Activated T-helper 17 cell treated with anti-CD3 and anti-CD28 coated beads, Interleukin-2, amount 50 U/mL, for 72 hours (primary cell): ENCODE measurements at places on chromosomes 7 and 10. TPM values are rescaled to one million over a fixed set of nuclear protein-coding genes. Genes with fewer than 3 reads are reported as not detected.

WEE2 gene
- total RNA-seq, result 0.13 TPM

SH3PXD2A gene
- 19.3 TPM for total RNA-seq

SBDS gene
- 35.7 TPM for total RNA-seq

DNA sequence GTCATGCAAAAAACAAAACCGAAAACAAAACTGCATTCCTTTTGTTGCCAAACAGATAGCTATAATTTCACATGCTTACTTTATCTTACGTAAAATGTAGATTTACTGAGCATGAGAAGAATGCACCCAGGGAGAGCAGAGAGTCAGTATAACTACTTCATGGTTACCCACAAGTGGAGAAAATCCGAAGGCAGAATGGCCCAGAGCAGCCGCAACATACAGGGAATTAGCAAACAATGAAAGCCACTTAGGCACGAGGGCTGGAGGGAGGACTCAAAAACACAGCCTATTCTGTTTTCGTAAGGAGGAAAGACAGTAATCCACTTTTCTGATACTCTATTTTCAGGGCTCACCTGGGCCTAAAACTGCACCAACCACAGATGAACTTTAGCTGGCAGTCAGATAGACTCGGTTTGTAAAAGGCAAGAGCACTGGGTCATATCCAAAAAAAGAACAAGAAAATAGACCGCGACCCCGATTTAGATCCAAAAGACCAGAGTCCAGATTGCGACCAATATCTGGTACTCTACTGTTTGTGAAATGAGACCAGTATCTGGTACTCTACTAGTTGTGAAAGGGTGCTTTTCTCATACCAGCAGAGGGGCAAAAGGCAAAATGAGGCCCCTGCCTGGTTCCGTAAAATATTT is 1.3 kb downstream of the ITPRIP start:
- peaks cover 25% of the 10 kb centered on the region for H3K4me1 ChIP-seq
- peaks cover 25% of the 10 kb centered on the region for H3K36me3 ChIP-seq
- H3K4me3 ChIP-seq, result peak overlapping the region; percentile 88
- peak; percentile 19 for ATAC-seq
- H3K27me3 ChIP-seq, result peaks cover 4% of the 10 kb centered on the region

DNA sequence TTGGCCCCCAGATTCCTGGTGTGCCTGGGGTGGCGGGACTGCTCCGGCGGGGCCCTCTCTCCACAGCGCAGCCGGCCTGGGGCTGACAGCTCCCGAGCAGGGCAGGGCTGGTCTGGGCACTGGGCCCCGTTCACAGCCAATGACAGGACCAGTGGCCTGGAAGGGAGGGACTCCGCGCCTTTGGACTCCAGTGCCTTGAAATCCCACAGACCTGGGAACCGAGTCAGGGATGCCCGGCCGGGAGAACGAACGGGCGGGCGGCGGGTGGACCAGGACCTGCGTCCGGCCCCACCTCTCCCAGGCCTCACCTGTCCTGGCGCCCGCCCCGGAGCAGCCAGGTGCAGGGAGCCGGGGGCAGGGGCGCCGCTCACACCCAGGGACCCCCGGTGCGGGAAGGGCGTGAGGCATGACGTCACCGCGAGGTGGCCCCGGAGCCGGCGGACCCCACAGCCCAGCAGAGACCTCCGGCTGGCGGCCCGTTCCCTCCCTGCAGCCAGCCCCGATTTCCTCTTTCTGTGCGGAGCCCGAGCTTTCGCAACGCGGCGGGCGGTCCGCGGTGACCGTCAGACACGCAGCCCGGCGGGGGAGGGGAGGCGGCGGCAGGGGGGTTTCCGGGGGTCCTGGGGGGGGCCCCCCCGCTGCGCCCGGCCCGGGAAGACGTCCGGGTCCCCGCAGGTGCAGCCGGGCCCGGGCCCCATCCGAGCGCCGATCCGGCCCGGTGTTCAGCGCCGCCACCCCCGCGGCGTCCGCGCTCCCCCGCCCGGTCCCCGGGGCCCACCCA is 743 bp downstream of the ADAP1 start:
- no peak overlapping the region for H3K27ac ChIP-seq
- H3K4me3 ChIP-seq, result no peak overlapping the region
- no peaks in the 10 kb centered on the region for H3K4me1 ChIP-seq
- H3K27me3 ChIP-seq, result peaks cover 7% of the 10 kb centered on the region
- peak; percentile 10 for ATAC-seq
- peaks cover 11% of the 10 kb centered on the region for H3K36me3 ChIP-seq

GRCh38 chr7:54781134-54781920 is 22.3 kb upstream of the SEC61G start:
- no peak for ATAC-seq
- H3K27me3 ChIP-seq, result peaks cover 24% of the 10 kb centered on the region
- no peaks in the 10 kb centered on the region for H3K36me3 ChIP-seq
- no peak overlapping the region for H3K4me3 ChIP-seq
- H3K27ac ChIP-seq, result no peak overlapping the region
- H3K4me1 ChIP-seq, result no peaks in the 10 kb centered on the region

GRCh38 chr7:153446490-153446889 is 605.7 kb upstream of the DPP6 start:
- no peak for ATAC-seq
- H3K27me3 ChIP-seq, result no peaks in the 10 kb centered on the region
- no peak overlapping the region for H3K27ac ChIP-seq
- no peaks in the 10 kb centered on the region for H3K4me1 ChIP-seq
- H3K36me3 ChIP-seq, result no peaks in the 10 kb centered on the region

DNA sequence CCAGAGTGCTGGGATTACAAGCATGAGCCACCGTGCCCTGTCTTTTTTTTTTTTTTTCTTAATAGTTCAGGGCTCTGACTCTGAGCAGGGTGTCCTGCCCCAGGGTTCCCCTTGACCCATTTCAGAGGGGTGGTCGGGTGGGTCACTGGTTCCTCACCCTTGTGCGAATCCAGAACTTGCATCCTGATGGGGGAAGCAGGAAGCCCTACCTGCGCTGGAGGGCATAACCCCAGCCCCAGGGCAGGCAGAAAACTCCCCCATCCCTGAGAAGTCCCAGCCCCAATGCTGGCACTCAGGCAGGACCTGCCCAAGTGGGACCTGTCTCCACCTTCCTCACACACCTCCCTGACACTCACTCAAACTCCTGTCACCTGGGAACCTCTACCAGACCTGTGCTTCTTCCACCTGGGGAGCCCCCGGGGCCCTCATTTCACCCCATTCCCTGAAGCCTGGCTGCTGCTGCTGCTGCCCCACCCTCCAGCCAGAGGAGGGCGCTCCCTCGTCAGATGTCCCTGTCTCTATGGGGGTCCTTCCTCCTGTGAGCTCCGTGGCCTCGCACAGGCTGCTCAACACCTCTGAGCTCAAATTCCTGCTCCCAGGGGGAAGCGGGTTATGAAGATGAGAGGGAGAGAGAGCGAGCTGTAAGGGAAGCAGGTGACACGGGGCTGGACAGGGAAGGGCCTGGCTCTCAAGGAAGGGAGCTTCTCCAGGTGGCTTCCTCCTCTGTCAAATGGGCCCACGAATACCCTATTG is 15.1 kb upstream of the ZNF273 start:
- H3K4me1 ChIP-seq, result peaks cover 3% of the 10 kb centered on the region
- no peaks in the 10 kb centered on the region for H3K36me3 ChIP-seq
- peaks cover 24% of the 10 kb centered on the region for H3K27me3 ChIP-seq
- H3K27ac ChIP-seq, result peak overlapping the region; percentile 64
- H3K4me3 ChIP-seq, result peak overlapping the region; percentile 88

DNA sequence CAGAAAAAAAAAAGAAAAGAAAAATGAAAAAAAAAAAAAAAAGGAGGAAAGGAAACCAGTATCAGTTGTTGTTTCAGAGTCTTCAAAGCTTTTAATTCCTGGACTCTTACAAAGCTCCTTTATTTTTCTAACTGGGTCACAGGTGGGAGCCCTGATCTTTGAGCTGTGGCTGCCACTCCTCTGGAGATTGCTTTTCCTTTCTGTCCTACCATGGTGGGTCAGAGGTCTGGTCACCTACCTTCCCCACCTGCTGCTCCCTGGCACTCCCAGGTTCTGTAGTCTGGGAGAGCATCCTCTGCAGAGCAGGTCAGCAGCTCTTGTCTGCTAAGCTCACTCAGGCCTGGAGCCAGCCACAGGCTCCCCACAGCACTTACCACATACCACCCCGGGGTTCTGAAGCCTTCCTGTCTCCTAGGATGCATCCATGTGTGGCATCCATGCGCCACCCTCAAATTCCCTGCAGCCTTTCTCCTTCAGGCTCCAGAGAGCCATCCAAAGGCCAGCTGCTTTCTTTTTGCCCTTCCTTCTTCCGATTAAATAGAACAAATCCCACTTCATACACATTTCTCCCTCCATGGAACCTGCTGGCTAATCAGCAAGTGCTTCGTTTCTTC is 73.2 kb upstream of the TPK1 start:
- H3K27me3 ChIP-seq, result peaks cover 4% of the 10 kb centered on the region
- H3K4me1 ChIP-seq, result peaks cover 5% of the 10 kb centered on the region
- ATAC-seq, result no peak
- H3K36me3 ChIP-seq, result no peaks in the 10 kb centered on the region
- no peak overlapping the region for H3K27ac ChIP-seq

DNA sequence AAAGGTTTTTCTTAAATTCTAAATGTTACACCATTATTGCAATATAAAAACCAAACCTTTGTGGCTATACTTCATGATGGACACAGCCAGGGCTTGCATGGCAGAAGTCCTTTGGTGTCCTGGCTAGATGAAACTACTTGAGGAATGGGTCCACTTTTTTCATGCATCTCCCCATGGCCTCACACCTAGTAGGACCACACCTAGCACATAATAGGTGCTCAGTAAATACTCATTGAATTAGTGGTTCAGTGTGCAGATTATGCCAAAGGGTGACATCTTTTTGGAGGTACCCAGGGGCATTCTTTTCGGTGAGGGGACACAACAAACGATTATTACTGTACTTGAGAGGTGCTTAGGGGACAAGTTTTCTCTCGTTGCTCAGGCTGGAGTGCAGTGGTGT is 20.7 kb upstream of the SRGN start:
- peaks cover 6% of the 10 kb centered on the region for H3K36me3 ChIP-seq
- H3K4me3 ChIP-seq, result no peak overlapping the region
- no peaks in the 10 kb centered on the region for H3K27me3 ChIP-seq
- ATAC-seq, result no peak

- no peaks in the 10 kb centered on the region for H3K27me3 ChIP-seq
- peaks cover 12% of the 10 kb centered on the region for H3K4me1 ChIP-seq
- H3K36me3 ChIP-seq, result peaks cover 99% of the 10 kb centered on the region
- peak overlapping the region; percentile 29 for H3K27ac ChIP-seq
Measured at GRCh38 chr10:133400624-133401424, 6.9 kb downstream of the MTG1 start.

DNA sequence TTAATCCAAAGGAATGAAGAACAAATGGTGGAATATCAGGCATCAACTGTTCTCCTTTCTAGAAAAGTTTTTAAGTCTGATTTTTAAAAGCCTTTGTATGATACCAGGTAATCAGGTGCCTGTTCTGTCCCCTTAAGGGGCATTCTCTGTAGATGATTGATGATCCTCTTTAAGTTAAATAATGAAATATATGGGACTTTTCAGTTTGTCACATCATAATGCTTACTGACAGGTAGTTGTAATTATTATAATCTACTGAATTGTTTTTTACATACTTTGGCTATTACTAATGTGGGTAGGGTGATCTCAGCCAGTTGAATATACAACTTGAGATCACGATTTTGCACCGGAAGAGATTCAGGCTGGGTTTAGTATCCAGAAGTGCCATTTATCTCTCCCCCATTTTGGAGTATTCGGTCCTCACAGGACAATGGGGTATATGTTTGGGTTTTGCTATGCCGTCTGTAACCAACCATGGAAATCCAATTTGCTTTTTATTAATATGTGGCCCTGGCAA is 330.2 kb downstream of the BICC1 start:
- H3K4me1 ChIP-seq, result no peaks in the 10 kb centered on the region
- H3K27me3 ChIP-seq, result no peaks in the 10 kb centered on the region
- ATAC-seq, result no peak
- H3K4me3 ChIP-seq, result no peak overlapping the region
- H3K27ac ChIP-seq, result no peak overlapping the region
- no peaks in the 10 kb centered on the region for H3K36me3 ChIP-seq

GRCh38 chr10:73601486-73601921 is 10.4 kb upstream of the USP54 start:
- H3K4me1 ChIP-seq, result peaks cover 3% of the 10 kb centered on the region
- no peak overlapping the region for H3K4me3 ChIP-seq
- no peak overlapping the region for H3K27ac ChIP-seq
- H3K36me3 ChIP-seq, result no peaks in the 10 kb centered on the region

GRCh38 chr10:28266449-28267224 is 36.2 kb downstream of the MPP7 start:
- H3K36me3 ChIP-seq, result no peaks in the 10 kb centered on the region
- peaks cover 8% of the 10 kb centered on the region for H3K4me1 ChIP-seq
- no peak overlapping the region for H3K27ac ChIP-seq

DNA sequence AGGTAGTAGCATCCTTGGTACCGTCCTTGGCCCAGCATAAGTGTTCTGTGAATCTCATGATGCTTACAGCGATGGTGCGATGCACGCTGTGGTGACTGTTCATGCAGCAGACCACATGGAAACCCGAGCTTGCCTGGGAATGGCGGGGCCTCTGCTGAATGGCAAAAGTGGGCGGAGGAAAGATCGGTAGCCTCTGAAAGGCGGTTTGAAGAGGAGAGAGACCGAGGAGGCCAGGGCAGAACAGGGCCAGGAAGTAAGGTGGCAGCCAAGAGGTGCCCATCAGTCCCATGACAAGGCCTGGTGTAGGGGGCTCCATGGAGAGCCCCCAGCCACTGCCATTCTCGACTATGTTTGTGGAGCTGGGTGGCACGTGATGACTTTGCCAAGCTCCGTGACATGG is 33.2 kb upstream of the CNPY1 start:
- H3K27me3 ChIP-seq, result peaks cover 5% of the 10 kb centered on the region
- no peak overlapping the region for H3K4me3 ChIP-seq
- H3K36me3 ChIP-seq, result no peaks in the 10 kb centered on the region
- no peak for ATAC-seq
